ENCODE measurements at places on chromosomes 16 and 17.

DNA sequence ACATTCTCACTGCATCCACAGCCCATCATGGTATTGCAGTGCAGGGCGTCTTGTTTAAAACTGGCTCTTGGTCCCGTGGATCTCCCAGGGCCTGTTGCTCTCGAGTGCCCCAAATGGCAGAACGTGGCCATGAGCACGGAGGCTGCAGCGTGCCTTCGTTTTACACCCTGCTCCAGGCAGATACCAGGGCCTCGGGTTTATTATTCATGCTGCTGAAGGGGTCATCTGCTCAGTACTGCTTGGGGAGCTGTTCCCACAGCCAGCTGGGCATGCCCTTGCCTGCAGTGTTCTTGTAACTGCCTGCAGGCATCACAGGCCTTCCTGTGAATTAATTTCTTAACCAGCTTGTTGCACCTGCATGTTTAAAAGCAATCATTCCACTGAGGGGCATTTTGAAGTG, 129.7 kb upstream of the CHMP6 start:
- ATAC-seq: peak; percentile 28

- ATAC-seq: no peak
Observed at GRCh38 chr17:29041571-29041970, 1.4 kb upstream of the PIPOX start.

GRCh38 chr16:56163938-56164337, 27.4 kb upstream of the GNAO1 start:
- no peak for ATAC-seq

DNA sequence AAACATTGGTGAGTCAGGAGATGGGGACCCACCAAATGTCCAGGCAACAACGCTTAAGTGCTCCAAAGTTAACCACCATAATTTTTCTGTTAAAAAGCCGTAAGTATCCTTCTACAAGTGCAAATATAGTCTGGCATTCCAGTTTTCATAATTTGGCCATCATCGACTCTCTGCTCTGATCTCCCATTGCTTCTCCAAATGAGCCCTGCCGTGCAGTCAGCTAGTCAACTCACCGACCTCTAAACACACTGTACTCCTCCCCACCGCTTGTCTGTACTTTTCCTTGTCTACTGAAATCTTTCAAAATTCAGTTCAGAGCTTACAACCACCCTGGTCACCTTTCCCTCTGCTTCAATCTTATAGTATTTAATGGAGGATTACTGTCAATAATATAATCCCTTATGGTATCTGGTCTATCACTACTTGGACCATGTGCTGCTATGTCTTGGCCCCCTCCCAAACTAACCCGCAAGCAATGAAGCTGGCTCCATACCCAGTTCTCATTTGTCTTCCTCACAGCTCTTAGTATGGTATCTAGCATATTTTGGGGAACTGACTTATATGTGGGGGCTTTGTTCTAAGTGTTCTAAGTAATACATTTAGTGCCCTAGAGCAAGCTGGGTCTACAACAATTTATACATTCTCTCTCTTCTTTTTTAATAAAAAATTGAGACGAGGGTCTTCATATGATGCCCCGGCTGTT, 52.7 kb upstream of the SLC25A19 start:
- no peak for ATAC-seq

- ATAC-seq: no peak
Observed at GRCh38 chr17:31721291-31722025, 137.6 kb downstream of the COPRS start.

DNA sequence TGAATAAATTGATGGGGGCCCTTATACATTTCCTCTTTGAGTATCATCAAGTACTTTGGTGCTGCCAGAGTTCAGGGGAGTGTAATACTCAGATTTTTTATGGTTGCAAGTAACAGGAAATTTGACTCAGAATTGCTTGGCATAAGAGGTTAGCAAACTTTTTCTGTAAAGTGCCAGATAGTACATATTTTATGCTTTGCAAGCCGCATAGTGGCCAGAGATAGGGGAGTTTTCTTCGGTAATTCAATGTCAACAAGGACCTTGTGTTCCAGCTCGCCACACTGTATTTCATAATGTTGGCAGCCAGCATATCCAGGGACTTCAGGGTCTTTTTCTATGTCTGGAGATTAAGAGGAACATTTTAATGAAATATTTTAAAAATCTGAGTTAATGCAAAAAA, 51.0 kb upstream of the MARCHF10 start:
- ATAC-seq: no peak

DNA sequence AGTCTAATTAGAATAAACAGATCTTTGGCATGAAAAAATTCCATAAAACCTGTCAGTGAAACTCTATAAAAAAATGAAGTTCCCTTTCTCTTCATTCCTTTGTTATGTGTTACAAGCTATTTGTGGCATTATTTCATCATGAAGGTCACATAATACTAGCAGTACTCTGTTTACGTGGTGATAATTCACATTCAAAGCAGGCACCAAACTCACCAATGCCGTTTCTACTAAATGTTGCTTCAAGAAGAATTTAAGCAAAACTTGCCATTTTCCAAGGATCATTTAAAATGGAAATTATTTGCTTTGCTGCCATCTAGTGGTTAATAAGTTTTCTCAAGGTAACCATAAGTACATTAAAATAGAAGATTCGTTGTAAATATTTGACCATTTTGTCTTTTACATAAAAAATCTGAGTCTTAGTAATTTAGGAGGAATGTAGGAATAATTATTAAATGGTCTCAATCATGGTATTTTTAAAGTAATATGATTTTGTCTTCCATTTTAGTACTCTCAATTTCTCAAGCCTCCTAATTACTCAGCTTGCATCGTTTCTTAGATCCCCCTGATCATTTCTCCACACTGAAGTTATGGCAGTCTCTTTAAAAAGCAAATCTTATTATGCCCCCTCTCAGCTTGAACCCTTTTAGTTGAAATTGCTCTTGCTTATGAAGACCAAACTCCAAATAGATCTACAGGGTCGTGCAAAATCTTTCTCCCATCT, 80.8 kb downstream of the OMG start:
- ATAC-seq: no peak

DNA sequence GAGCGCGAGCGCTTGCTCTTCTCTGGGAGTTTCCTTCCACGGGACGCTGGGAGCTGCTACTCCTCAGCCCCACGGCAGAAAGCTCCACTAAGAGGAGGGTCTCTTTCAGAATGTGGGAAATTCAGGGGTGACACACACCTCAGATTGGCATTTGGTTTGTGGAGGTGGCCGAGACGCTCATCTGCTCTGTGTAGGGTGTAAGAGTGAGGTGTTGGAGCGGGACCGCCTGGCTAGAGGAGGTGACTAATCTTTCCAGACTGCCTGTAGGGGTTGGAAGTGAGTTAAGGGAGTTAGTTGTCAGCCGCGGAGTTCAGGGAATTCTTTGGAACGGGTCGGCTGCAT, 735 bp downstream of the PSMD11 start:
- no peak for ATAC-seq

DNA sequence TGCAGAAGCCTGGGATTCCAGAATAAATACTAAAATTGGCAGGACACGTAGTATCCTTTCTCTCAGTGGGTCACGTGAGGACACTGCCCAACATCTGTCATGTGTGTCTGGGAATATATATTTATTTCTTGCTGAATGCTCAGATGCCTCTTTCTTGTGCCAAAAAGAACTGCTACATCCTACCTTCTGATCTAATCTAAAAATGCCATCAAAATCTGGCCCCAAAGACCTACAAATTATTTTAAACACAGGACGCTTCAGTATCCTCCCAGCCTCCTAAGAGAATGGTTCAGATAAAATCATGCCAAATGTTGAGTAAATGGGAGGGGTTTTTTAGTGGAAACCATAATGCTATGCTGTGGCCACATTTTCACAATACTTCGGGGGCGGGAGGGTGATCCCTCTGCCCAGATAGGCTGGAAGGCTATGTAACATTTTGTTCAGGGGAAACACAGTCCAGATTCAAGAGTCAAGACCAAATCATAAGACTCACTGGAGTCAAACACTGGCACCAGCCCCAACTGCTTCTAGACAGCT, 22.9 kb upstream of the CORO6 start:
- peak; percentile 93 for ATAC-seq

DNA sequence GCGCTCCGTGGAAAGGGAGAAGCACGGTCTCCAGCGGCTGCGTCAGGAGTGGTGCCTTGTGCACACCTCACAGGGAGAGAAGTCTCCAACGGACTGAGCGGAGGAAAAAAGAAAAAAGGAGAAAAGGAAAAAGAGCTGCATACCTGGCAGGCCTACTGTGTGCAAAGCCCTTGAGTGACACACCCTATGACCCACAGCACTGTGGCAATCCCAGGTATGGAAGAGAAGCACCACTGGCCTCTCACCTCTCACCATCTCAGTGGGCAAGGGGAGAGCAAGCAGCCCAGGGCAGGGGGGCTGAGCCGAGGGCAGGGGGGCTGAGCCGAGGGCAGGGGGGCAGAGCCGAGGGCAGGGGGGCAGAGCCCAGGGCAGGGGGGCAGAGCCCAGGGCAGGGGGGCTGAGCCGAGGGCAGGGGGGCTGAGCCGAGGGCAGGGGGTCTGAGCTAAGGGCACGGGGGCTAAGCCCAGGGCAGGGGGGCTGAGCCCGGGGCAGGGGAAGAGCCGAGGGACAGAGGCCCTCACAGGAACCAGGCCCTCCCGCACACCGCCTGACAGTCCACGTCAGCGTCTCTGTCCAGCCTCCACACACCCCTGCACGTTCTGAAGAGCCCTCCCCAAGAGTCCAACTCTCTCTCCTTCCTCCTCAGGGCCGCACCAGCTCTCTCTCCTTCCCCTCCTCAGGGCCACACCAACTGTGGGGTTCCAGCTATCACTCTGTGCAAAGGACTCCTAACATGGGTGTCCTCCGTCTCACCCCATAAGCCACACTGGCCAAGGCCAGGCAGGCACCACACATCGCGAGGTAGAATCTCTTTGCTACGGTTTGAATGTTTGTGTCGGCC, 105.8 kb downstream of the ZNF778 start:
- no peak for ATAC-seq

DNA sequence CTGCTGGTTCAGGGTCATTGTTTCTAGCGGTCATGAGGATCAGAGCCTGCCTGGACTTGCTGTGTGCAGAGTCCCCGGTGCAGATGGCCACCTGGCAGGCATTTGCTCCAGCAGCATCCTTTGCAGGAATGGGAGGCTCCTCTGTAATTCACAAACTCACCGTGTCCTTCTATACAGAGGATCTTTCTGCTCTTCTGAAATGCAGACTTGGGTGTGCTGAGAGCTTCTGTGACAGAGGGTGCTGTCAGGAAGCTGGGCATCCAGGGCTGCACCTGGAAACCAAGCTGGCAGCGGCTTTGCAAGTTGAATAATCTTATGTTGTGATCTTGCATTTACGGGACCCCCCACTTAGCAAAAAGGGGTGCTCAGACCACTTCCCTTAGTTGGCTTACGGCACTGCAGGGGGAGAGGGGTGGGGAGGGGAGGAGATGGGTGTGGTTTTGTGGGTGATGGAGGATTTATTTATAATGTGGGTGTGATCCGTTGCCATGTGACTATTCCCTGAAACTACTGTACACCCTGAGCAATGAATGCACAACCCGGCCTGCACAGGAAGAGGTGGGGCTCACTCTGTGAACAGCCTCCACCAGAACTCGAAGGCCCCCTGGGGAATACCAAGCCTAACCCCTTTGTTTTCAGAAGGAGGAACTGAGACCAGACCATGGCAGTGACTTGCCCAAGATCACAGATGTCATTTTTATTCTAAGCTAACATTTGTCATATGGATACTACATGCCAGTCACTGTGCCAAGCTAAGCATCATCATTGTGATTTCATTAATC, 178.3 kb downstream of the PRKCB start:
- ATAC-seq: no peak

GRCh38 chr16:57128771-57129389, 36.5 kb downstream of the CPNE2 start:
- no peak for ATAC-seq

- ATAC-seq: no peak
Observed at GRCh38 chr17:81517339-81518112, 4.9 kb upstream of the ACTG1 start.

DNA sequence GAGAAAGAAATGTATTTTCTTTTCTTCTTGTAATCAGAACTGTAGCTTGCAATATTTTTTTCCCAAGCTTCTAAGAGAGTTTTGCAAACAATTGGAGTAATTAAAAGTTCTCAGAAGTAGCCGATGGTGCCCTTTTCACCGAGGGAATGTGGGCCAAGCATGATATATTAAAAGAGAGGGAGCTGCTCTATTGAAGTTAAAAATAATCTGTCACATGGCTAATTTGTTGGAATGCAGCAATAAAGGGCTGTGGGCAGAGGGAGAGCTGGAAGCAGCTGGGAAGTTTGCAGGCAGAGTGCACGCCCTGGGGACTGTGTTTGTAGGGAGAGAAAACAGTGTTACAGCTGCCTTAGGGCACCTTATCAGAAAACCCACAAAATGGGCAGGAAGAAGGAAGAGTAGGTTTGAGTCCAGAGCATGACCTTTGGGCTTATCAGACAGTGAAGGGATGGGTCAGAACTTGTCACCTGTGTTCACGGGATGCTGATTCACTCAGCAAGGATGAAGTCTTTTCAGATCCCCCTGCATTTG, 18.5 kb upstream of the TERF2 start:
- ATAC-seq: peak; percentile 51

GRCh38 chr17:59633658-59634359, 14.1 kb downstream of the CLTC start:
- no peak for ATAC-seq

DNA sequence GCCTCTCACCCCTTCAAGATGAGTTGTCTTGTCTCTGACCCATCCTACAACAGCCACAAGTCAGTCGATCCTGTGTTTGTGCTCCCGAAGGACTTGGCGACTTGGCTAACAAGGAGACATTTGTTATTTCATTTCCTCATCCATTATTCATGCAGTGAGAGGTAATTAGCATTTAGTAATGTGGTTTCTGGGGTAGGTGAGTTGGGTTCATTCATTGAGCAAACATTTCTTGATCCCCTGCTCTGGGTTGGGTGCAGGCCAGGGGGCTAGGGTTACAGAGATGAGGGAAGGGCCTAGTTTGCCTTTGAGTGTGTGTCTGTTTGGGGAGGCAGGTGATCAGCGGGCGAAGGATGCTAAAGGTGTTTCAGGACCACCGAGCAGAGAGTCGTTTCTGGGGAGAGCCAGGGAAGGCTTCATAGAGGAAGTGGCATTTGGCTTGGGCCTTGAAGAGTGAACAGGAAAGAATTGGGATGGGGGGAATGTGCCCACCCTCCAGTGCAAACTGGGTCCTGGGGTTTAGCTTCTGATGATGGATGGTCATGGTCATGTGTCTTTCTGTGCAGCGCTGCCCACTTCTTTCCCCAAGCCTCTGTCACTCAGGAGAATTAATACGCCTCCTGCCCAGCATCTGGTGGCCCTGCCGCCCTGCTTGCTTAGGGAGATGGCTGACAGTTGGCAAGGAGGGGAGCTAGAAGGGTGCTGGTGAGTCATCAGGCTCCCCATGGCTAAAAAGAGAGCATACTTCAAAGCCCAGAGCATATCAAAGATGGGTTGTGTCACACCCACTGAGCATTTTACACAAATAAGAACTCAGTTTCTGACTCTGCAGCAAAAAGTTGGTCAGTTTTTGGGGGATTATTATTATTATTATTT, 38.5 kb downstream of the MSI2 start:
- ATAC-seq: no peak

All from gastroesophageal sphincter (tissue), 4 donors.